ENCODE measurements at places on chromosomes 11 and 22.

GRCh38 chr11:117676501-117676900 is 120.5 kb downstream of the DSCAML1 start:
- no peak for DNase-seq
- no peaks in the 10 kb centered on the region for H3K36me3 ChIP-seq
- peaks cover 64% of the 10 kb centered on the region for H3K27me3 ChIP-seq
- no peak overlapping the region for H3K27ac ChIP-seq
- no peak overlapping the region for H3K4me3 ChIP-seq

- H3K27ac ChIP-seq, result no peak overlapping the region
- 0 out of 2 replicates have a peak, but pooled peaks cover 7% of the 10 kb centered on the region for H3K27me3 ChIP-seq
- DNase-seq, result no peak
- no peak overlapping the region for H3K4me3 ChIP-seq
- no peaks in the 10 kb centered on the region for H3K36me3 ChIP-seq
- peaks cover 8% of the 10 kb centered on the region for H3K4me1 ChIP-seq
These were observed 21.3 kb upstream of the JAM3 start for GRCh38 chr11:134047586-134047999.

DNA sequence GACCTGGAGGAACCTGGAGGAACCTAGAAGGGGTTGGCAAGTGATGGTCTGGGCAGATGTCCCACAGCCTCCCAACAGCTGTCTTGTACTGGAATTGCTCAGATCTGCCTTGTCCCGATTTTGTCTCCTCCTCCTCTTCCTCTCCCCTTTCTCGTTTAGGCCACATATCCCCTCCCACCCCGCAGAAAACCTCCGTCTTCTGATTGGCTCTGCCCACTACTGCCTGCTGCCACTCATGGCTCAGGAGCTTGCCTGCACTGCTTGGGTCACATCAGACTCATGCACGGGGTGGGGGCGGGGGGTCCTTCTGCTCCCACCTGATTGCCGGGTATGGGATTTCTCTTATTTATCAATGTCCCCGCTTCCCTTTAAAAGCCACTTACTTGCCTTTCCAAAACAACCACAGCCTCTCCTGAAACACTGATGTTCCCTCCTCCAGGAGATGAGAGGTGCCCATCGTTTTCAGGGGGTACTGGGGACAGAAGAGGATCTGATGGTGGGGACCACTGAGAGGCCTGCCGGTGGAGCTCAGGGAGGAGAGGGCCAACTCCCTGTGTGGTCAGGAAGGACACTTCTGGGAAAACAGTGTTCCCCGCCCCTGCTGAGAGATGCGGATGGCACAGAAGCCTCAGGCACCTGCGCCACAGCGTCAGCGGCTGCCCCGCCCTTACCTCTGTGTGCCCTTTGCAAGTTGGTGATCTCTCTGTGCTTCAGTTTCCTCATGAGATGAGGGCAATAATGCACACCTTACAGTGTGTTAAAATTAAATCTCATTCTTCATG is 14.7 kb downstream of the TOM1 start:
- no peaks in the 10 kb centered on the region for H3K36me3 ChIP-seq
- no peaks in the 10 kb centered on the region for H3K27me3 ChIP-seq
- H3K4me3 ChIP-seq, result no peak overlapping the region
- peaks cover 45% of the 10 kb centered on the region for H3K4me1 ChIP-seq

GRCh38 chr11:48001438-48002021 is 21.2 kb downstream of the PTPRJ start:
- peaks cover 39% of the 10 kb centered on the region for H3K4me1 ChIP-seq
- H3K27ac ChIP-seq, result no peak overlapping the region
- H3K4me3 ChIP-seq, result no peak overlapping the region
- H3K27me3 ChIP-seq, result no peaks in the 10 kb centered on the region

DNA sequence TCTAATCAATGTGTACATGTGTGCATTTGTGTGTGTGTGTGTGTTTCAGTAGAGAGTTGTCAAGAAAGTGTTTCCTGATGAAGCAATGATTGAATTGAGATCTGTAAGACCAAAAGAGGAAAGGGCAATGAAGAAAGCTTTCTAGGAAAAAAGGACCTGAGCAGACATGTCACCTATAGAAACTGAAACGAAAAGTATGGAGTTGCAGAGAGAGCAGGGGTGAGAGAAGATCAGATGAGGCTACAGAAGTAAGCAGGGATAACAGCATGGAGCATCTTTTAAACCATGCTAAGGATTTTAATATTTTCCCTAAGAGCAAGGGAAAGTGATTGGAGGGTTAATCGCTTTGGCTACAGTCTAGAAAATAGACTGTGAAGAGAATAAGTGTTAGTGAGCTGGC is 1459.4 kb upstream of the TENM4 start:
- H3K4me1 ChIP-seq, result no peaks in the 10 kb centered on the region
- no peak for DNase-seq
- H3K4me3 ChIP-seq, result no peak overlapping the region
- H3K27ac ChIP-seq, result no peak overlapping the region
- H3K27me3 ChIP-seq, result no peaks in the 10 kb centered on the region

DNA sequence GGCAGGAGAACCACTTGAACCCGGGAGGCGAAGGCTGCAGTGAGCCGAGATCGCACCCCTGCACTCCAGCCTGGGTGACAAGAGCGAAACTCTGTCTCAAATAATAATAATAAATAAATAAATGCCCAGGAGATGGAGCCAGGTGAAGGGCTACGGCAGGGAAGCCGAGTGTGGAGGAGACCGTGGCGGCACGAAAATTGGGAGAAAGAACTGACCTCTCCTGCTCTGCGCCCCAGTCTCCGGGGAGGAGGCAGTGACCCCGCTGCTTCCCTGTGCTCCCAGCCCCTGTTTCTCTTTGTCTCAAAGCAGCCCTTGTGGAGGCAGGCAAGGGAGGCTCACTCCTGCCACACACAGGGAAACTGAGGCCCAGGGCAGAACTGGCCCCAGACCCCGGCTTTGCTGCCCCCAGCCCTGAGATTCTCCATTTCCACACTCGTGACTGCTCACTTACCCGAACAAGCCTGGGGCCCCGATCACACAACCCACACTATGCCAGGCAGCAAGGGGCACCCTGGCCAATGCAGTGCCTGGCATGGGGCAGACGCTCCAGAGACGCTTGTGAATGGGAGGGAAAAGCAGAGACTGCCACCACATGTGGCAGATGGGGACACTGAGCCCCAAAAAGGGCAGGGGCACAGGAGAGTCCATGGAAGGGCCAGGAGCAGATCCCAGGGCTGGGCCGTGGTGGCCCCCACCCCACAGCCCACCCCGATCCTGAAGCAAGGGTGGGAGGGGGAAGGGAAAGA is 80.4 kb upstream of the PRR5 start:
- H3K4me3 ChIP-seq, result no peak overlapping the region
- peaks cover 4% of the 10 kb centered on the region for H3K4me1 ChIP-seq
- H3K36me3 ChIP-seq, result no peaks in the 10 kb centered on the region
- H3K27ac ChIP-seq, result no peak overlapping the region

GRCh38 chr22:48089601-48090331 is 1327.3 kb downstream of the TBC1D22A start:
- no peaks in the 10 kb centered on the region for H3K36me3 ChIP-seq
- peaks cover 9% of the 10 kb centered on the region for H3K4me1 ChIP-seq
- H3K27me3 ChIP-seq, result peaks cover 4% of the 10 kb centered on the region

GRCh38 chr11:60214386-60214785 is 28.6 kb downstream of the MS4A4E start:
- no peak overlapping the region for H3K4me3 ChIP-seq
- no peaks in the 10 kb centered on the region for H3K27me3 ChIP-seq
- H3K27ac ChIP-seq, result no peak overlapping the region
- DNase-seq, result no peak
- no peaks in the 10 kb centered on the region for H3K36me3 ChIP-seq
- no peaks in the 10 kb centered on the region for H3K4me1 ChIP-seq

- no peaks in the 10 kb centered on the region for H3K4me1 ChIP-seq
- DNase-seq, result no peak
- H3K27ac ChIP-seq, result no peak overlapping the region
- peaks cover 40% of the 10 kb centered on the region for H3K36me3 ChIP-seq
These were observed 7.3 kb downstream of the TBRG1 start for GRCh38 chr11:124629961-124630360.

DNA sequence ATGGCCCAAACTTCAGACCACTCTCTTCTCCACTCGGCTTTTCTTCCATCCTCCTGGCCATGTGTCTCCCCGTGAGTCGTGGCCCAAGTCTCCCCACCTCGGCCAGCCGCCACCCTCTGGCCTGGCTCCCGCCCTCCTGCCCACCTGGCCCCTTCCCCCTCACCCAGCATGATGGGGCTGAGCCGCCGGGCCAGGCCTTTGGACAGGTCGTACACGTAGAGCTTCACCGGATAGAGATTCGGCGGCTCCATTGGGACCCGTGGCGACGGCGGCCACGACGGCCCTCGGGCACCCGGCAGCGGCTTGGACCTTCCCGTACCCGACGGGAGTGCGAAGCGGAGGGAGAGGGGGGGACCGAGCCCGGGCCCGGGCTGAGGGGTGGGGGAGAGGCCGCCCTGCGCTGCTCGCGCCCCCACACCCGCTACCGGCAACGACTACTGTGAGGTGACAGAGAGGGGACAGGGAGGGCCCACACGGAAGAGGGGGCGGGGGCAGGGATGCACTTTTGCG is at the start of gene DESI1:
Gene DESI1 (minus strand): TSS at position 455 of the 510 bp plus-strand sequence. CDS start 204 bp downstream, at position 251.
- H3K36me3 ChIP-seq, result peaks cover 24% of the 10 kb centered on the region
- peaks cover 11% of the 10 kb centered on the region for H3K4me1 ChIP-seq
- peak within 1 kb of the TSS; percentile 70 for H3K4me3 ChIP-seq
- H3K27me3 ChIP-seq, result no peaks in the 10 kb centered on the region

DNA sequence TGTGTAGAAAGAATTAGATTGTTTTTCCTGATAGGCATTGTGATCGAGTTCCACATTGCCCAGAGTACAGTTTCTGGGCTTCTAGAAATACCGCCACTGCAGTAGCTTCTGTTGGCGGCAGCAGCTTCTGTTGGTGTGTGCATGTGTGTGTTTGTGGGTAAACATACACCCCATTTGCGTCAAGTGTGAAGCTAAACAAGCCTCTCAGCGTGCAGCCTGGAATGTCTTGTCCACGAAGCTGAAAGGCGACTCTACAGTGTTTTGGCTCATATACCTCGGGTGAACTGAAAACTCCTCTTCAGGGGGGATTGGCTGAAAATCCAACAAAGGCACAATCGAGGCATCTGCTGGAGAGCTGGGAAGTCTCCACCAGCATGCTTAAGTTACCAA is 112.0 kb upstream of the E2F8 start:
- H3K4me3 ChIP-seq, result no peak overlapping the region
- no peaks in the 10 kb centered on the region for H3K36me3 ChIP-seq
- DNase-seq, result no peak

- no peak overlapping the region for H3K4me3 ChIP-seq
- H3K4me1 ChIP-seq, result peaks cover 24% of the 10 kb centered on the region
- H3K27me3 ChIP-seq, result no peaks in the 10 kb centered on the region
- H3K36me3 ChIP-seq, result peaks cover 4% of the 10 kb centered on the region
- no peak for DNase-seq
- H3K27ac ChIP-seq, result no peak overlapping the region
These were observed 1.9 kb downstream of the TPP1 start for GRCh38 chr11:6617315-6617781.

DNA sequence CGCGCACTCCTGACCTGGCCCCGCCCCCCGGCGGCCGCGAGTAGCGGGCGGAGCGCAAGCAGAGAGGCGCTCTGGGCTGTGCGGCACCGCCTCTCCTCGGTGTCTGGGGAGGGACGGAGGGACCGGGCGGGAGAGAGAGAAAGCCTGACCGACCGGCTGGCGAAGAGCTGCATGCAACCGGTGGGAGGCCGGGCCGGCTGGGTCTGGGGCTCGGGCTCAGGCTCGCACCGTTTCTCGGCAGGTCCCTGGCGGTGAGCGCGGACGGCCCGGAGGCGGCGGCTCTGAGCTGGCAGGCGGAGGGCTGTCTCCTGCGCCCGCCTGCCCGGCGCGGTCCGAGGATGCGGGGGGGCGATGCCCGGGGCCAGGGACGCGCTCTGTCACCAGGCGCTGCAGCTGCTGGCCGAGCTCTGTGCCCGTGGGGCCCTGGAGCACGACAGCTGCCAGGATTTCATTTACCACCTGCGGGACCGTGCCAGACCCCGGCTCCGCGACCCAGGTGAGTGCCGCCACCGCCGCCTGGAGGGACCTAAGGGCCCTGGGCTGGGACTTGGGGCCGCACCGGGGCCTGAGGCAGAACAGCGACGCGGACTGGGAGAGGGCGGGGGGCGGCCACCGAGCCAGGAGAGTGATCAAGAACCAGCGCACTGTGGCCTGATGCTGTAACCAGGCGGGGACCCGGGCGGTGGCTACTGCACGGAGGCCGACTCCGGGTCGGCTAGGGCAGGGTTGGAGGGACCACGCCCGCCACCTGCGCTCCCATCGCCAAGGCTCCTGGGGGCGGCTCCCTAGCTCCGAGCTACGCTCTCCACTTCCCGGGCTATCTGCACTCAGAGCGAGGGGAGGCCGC is at the start of gene SYT9:
Gene SYT9 (plus strand): TSS at position 69 of the 847 bp plus-strand sequence. CDS start 283 bp downstream, at position 352.
- no peak within 1 kb of the TSS for H3K4me3 ChIP-seq
- no peaks in the 10 kb centered on the region for H3K36me3 ChIP-seq
- DNase-seq, result no peak
- H3K27ac ChIP-seq, result no peak within 1 kb of the TSS
- H3K4me1 ChIP-seq, result no peaks in the 10 kb centered on the region
- peaks cover 22% of the 10 kb centered on the region for H3K27me3 ChIP-seq

DNA sequence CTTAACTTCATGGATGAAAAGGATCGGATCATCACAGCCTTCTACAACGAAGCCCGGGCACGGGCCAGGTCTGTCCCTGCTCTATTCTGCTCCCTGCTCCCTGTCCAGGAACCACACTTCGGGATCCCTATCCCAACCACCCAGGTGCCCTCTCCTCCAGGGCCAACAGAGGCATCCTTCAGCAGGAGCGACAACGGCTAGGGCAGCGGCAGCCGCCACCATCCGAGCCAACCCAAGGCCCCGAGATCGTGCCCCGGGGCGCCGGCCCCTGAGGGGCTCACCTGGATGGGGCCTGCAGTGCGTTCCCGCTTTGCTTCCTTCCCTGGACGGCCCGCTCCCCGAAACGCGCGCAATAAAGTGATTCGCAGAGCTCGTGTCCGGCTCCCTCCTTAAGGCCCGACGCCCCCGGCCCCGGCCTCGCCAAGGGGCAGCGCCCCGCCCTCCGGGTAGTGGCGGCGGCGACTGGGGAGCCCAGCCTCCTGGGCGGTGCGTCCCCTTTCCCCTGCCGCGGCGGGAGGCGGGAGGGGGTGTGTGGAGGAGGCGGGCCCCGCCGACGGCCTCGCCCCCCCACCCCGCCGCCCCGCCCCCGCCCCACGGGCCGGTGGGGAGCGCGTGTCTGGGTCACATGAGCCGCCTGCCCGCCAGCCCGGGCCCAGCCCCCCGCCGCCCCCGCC is at the start of gene VEGFB:
Gene VEGFB (plus strand): TSS at position 672 of the 674 bp plus-strand sequence. CDS start 250 bp downstream, outside the sequence.
- peak within 1 kb of the TSS; percentile 87 for H3K27ac ChIP-seq
- no peaks in the 10 kb centered on the region for H3K36me3 ChIP-seq
- H3K27me3 ChIP-seq, result no peaks in the 10 kb centered on the region
- peak within 1 kb of the TSS; percentile 63 for H3K4me3 ChIP-seq
- H3K4me1 ChIP-seq, result peaks cover 26% of the 10 kb centered on the region

- H3K4me1 ChIP-seq, result no peaks in the 10 kb centered on the region
- no peaks in the 10 kb centered on the region for H3K36me3 ChIP-seq
- H3K27me3 ChIP-seq, result no peaks in the 10 kb centered on the region
- no peak overlapping the region for H3K4me3 ChIP-seq
- H3K27ac ChIP-seq, result no peak overlapping the region
These were observed 83.3 kb downstream of the DGCR2 start for GRCh38 chr22:19038728-19039447.

GRCh38 chr22:27724157-27724556 is 77.4 kb downstream of the MN1 start:
- H3K27ac ChIP-seq, result no peak overlapping the region
- H3K36me3 ChIP-seq, result no peaks in the 10 kb centered on the region

- H3K36me3 ChIP-seq, result peaks cover 62% of the 10 kb centered on the region
- no peak overlapping the region for H3K4me3 ChIP-seq
- no peaks in the 10 kb centered on the region for H3K27me3 ChIP-seq
- no peak overlapping the region for H3K27ac ChIP-seq
- H3K4me1 ChIP-seq, result no peaks in the 10 kb centered on the region
These were observed 17.7 kb downstream of the POLDIP3 start for GRCh38 chr22:42596863-42597530.
